A549 (cell line): ENCODE measurements at places on chromosomes 1 and 21.

DNA sequence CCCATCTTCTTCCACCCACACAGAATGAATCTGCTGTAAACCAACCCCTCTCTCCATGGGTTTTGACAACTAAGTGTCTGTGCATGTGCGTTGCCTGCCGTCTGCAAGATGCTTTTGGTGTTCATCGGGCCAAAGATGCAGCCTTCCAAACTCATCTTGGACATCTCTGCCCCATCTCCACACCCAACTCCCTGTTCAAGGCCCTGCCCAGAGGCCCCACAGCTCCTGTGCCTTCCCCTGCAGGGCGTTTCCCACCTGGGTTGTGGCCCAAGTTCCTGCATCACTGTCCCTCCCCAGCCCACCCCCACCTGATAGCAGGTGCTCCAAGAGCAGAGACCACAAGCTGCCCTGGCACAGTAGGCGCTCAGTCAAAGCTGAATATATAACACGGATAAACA lies 103.2 kb downstream of the BCAR3 start:
- no peak for DNase-seq

- DNase-seq: no peak
These were observed 12.7 kb upstream of the WDR26 start for GRCh38 chr1:224447251-224447650.

DNA sequence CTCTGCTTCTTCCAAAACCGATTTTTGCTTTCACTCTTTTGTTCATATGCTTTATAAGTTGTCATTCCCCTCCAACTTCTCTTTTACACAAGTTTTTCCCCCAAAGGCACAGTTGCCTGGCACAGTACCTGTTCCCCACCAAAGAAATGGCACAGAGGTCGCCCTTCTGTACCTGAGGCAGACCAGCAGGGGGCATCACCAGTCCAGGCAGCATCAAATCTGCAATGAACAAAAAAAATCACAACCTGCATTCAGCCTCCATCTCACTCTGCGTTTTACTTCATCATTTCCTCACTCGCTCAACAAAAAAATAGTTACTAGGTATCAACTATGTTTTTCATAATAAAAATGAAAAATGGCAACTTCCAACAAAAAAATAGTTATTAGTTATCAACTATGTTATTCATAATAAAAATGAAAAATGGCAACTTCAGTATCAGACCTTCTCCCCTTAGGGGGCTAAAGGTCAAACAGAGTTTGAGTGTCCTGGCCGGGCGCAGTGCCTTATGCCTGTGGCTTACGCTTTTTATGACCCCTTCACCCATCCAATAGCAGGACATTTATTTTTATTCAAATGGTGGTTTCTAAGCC lies 4.1 kb downstream of the EIF2D start:
- peak; percentile 60 for DNase-seq

GRCh38 chr1:156859523-156860112 lies 701 bp upstream of the INSRR start:
- DNase-seq: peak; percentile 24

DNA sequence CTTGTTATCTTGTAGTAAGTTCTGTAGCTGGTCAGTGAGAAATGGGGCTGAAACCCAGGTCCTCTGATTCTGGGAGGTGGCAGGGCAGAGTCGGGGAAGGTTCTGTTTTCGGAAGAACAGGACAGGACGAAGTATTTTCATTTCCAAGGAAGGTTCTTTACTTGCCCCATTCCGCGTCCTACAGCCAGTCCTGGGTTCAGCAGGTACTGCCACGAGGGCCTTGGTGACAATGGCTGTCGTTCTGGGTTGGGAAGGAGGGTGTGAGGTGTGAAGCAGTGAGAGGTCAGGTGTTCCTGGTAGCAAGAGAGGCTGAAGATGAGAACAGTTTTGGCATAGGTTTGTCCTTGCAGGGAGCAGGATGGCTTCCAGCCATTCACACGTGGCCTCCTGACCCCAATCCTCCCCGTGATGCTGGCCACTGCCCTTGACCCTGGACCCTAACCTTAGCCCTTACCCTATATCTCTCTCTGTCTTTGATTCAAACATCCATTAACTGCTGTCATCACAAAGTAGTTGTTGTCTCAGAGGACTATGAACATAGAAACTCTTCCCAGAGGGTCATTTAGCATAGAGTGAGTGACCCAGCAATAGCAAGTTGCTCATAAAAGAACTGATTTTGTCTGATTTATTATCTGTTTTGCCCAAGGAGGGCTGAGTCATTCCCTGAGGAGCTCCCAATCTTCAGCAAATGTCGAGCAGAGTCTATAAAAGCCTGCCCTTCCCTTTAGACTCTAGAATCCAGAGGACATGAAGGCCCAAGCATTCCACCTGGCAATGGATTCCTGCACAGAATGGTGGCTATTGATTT lies 25.0 kb downstream of the VASH2 start:
- no peak for DNase-seq

- no peak for DNase-seq
These were observed 6.4 kb downstream of the FOXD2 start for GRCh38 chr1:47444297-47444561.

GRCh38 chr1:205978676-205979075 lies 24.5 kb downstream of the RAB7B start:
- DNase-seq: no peak

- DNase-seq: no peak
These were observed 68.5 kb downstream of the FASLG start for GRCh38 chr1:172727275-172727857.

GRCh38 chr1:201945863-201946223 lies 505 bp downstream of the LMOD1 start:
- DNase-seq: no peak

- DNase-seq: no peak
These were observed 8.2 kb upstream of the MYOM3 start for GRCh38 chr1:24119859-24120756.

GRCh38 chr1:200337410-200337809 lies 72.4 kb downstream of the ZNF281 start:
- no peak for DNase-seq

- no peak for DNase-seq
These were observed 91.8 kb upstream of the GJB5 start for GRCh38 chr1:34663031-34663430.

DNA sequence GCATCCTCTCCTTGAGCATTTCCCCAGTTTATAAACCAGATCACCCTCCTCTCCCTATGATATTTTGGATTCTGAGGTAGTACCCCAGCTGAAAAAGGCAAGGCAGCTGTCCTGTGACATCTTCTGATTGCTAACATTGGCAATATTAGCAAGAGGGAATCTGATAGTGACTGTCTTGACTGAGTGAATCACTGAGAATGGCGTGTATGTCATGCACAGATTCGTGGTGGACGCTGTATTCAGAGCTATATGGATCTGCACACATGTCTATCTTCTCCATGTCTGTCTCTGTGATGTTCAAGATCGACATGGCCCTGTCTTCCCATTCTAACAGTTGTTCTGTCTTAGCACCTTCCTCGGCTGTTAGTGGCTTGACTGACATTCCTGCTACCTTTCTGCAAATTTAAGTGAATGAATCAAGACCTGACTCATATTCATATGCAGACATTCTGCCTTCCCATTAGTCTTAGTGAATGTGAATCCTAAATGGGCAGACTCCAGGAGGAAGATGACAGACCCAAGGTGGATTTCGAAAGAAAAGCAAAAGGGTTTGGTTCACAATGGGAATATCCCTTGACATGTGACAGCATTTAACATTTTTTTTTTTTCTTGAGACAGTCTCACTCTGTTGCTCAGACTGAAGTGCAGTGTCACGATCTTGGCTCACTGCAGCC lies 97.7 kb downstream of the PGBD5 start:
- peak; percentile 14 for DNase-seq

- no peak for DNase-seq
These were observed 55.4 kb upstream of the JUN start for GRCh38 chr1:58839147-58839795.

GRCh38 chr1:236389253-236389652 lies 4.8 kb upstream of the EDARADD start:
- peak; percentile 73 for DNase-seq

DNA sequence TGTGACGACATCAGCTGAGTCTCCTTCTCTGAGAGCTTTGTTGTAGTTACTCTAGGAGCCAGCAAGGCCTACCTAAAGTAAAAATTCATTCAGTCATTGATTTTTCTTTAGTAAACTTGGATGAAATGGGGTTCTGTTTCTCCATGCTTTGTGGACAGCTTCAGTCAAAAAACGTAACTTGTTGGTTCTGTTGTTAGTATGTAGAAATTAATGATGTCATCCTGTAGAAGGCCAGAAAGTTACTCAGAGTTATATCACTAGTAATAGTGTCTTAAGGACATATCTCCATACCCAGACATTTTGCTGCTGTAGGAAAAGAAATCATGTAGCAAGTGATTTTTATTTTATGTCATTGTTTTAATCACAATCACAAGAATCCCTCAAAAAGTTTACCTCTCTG lies 43.0 kb downstream of the KDM1A start:
- no peak for DNase-seq

GRCh38 chr21:44836349-44836665 lies 18.4 kb upstream of the SUMO3 start:
- DNase-seq: no peak

- DNase-seq: no peak
These were observed 14.7 kb downstream of the BEND5 start for GRCh38 chr1:48761986-48762385.

DNA sequence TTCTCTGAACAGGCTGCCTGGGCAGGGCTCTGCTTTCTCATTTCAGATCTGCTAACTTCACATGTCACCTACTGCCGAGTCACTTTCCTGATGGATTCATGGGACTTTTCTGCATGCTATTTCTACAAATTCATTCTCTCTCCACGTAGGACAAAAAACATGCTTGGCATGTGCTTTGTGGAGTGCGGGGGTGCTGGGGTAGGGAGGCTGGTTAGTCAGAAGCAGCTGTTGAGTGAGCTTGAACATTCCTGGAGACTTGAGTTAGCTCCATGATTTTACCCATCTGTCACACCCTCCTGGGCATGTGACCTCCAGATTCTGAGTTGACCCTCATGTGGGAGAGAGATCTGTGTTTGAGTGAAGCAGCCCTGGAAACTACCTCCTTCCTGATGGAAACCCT lies 71.4 kb downstream of the UCK2 start:
- no peak for DNase-seq

DNA sequence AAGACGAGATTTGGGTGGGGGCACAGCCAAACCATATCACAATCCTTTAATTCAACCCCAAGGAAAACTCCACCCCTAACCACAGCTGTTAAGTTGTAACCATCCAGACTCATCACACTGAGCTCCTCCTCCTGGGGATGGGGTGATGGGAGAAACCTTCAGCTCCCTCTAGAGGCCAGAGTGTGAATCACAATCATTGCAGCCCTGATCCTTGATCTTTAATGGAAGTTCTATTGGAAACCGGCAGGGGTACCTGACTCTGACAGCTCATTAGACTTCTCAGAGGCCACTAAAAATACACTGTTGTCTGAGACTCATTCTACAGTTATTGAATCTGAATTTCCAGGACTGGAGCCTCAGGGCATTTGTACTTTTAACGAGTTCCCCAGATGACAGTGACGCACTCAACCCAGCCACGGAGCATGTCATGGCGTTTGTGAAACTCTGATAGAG lies 127.2 kb downstream of the IGSF21 start:
- DNase-seq: peak; percentile 63

DNA sequence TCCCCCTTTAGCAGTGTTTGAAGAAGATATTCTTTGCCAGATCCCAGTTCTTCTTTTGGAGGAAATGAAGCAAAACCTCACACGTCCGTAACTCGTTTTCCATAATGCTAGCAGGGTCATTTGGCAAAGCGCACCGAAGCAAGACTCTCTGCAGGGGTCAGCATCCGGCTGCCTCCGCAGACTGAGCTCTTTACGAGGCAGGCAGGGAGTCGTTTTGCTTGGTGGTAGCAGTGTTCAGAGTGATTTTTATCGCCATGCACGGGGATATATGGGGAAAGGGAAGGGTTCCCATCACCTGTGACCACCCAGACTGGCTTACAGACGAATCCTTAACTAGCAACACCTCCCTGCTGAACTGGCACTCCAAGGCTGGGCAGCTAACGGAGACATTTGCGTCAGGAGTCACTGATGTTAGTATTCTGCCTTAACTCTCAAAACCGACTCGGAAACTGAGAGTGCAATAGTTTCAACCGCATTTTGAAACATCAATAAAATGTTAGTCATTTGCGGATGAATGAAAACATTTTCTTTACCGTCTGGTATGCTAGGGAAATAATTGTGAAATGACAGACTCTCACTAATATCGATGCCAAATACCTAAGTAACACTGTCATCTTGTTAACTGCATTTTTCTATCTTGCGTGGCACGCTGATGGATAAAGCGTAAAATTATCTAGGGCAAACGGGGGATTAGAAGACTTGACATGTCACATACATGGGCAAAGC lies 2.2 kb upstream of the NEGR1 start:
- DNase-seq: no peak

- no peak for DNase-seq
These were observed at the start of gene HES5 for GRCh38 chr1:2529784-2530512. HES5 (minus strand) TSS chr1:2530263; CDS start chr1:2530164, 99 bp downstream.

DNA sequence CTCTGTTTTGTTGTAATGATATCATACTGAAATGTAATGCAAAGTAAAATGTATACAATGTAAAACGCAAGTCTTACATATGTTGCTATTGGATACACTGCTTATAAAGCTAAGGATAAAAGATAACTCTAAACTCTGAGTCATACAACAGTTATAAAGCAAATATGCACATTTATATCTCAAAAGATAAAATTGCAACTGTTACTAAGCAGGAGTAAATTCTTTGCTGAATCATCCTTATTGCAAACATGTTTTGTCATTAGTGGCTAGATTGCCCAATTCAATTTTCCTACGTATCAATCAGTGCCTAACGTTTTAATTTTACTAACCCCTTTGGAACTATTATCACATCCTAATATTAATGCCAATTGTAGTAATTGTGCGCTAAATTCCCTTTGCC lies 762.9 kb downstream of the LTN1 start:
- DNase-seq: no peak

GRCh38 chr1:23577056-23578004 lies 18.0 kb upstream of the ID3 start:
- DNase-seq: peak; percentile 85

GRCh38 chr1:24502709-24503058 lies at the start of gene RCAN3:
RCAN3 (plus strand) TSS chr1:24502836; CDS start chr1:24514373, 11,537 bp downstream.
- DNase-seq: peak; percentile 87

- peak; percentile 96 for DNase-seq
These were observed 57.3 kb upstream of the EFHD2 start for GRCh38 chr1:15352128-15352957.

GRCh38 chr1:20609541-20609940 lies 20.6 kb downstream of the CDA start:
- DNase-seq: no peak

GRCh38 chr1:156608036-156608674 lies 6.9 kb upstream of the GPATCH4 start:
- DNase-seq: peak; percentile 67

- no peak for DNase-seq
These were observed 95.3 kb upstream of the ACTRT2 start for GRCh38 chr1:2925918-2926317.

DNA sequence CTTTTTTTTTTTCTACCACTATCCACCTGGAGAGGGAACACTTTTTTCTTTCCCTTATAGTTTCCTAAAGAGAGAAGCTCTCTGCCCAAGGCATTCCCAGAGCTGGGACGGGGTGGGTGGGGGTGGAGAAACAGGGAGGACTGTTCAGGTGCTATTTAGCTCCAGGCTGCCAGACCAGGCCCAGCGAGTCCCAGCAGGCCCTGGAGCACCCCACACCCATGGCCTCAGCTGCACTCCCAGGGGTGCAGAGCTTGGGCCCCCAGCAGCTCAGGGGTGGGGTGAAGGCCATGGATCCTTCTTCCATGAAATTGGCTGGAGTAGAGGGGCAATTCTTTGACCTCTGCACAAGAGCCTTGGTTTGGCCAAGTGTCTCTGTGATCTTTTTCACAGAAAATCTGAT lies 4.1 kb downstream of the ETV3L start:
- DNase-seq: no peak

GRCh38 chr1:29960876-29961275 lies 724.6 kb downstream of the PTPRU start:
- DNase-seq: no peak

- peak; percentile 53 for DNase-seq
These were observed 31.1 kb upstream of the HSD3B1 start for GRCh38 chr1:119475866-119476439.
